ENCODE measurements at places on chromosomes 4 and X.

- no peak for DNase-seq
Observed at GRCh38 chr4:175827516-175827915, 15.5 kb upstream of the GPM6A start.

DNA sequence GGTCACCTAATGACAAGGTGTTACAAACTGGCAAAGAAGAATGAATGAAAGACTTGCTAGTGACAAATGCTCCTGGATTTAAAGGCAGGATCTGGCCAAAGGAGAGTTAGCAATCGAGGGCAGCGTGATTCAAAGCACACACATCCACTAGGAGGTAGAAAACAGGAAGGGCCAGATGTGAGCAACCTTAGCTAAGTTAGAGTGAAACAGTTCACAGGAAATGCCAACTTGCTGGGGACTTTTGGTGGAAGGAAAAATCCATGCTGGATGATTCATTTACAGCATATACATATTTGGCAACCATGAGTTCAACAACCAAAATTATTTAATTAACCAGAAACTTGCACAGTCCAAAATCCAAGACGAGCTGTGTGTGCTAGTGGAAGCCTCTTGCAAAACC lies 276.9 kb downstream of the PTTG2 start:
- peak; percentile 86 for DNase-seq

DNA sequence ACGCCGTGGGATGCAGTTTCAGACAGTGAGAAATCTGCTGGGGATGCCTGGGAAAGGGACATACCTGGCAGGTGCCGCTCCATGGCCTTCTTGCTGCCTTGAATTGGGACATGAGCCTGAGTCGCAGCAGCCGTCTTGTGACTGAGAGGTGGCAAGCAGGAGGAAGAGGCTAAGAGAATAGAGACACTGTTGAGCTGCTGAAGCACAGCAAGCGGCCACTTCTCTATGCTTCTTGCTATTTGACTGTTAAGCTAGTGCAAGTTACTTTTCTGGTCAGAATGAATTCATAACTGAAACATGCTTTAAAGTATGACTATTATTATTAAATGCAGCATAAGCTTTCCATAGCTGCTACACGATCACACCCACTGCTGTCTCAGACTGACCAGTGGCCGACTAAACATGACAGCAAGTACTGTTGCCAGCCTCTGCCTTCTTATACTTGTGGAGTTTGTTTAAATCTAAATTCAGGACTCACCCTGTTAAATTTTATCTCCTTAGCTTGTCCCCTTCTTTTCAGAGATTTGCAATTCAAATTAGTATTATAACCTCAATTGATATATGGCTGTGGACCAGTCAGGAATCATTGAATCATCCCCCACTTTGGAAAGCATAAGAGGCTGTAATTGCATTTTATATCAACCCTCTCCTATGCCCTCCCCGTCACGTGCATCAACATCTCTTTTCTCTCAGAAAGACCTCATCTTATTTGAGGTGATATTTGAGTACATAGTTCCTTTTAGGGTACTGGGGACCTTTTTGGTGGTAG lies 24.8 kb upstream of the ACSL1 start:
- DNase-seq = no peak

DNA sequence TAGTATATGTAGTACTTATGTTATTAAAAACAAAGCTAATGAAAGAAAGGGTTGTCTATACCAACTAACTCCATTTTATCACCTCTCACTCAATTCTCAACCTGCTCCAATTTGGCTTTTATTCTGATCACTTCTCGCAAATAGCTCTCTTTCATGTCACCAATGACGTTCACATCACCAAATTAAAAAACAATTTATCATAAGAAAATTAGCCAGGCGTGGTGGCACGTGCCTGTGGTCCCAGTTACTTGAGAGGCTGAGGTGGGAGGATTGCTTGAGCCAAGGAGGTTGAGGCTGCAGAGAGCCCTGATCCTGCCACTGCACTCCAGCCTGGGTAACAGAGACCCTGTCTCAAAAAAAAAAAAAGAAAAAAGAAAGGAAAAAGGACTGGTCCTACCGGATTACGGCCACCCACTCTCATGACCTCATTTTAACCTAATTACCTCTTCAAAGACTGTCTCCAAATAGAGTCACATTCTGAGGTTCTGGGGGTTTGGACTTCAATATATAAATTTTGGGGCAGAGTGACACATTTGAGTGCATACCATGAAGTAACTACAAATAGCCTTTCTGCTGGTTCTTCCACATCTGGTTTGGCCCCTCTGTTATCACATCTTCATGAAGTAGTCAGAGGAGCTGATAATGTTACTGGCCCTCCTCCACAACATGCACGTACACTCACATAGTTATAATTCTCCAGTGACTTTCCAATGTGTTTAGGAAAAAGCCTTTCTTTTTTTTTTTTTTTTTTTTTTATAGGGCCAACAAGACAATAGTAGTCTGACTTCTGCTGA lies 15.8 kb upstream of the RBMX start:
- no peak for DNase-seq

GRCh38 chr4:76028350-76028765 lies 5.1 kb upstream of the CXCL10 start:
- DNase-seq = peak; percentile 89

DNA sequence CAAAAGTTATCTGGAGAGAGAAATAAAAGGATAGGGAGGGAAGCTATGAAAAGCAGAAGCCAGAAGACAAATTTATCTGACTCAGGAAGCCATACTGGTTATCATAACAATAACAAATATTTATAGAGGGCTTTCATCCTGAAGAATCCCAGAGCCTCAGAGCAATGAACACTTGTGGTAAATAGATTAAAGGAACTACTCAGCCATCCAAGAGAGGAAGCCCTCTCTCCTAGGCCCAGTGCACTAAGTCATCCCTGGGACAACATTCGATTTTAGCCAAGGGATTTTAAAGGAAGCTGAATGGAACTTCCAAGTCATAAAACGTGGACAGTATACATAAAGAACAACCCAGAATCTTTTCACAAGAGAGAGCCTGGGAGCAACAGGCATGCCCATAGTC lies 76.9 kb downstream of the COL4A6 start:
- DNase-seq = no peak

DNA sequence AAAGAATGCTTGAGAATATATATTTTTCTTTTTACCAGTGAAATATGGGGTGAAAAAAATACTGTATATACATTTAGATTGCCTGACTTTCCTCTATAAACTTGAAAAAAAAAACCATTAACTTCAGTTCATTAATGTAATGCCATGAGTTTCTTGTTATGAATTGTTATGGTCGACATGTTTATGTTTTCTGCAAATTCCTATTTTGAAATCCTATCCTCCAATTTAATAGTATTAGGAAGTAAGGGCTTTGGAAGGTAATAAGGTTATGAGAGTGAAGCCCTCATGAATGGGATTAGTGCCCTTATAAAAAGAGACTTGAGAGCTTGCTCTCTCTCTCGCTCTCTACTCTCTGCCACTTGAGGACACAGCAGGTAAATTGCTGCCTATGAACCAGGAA lies 211.4 kb downstream of the LDB2 start:
- DNase-seq = no peak

DNA sequence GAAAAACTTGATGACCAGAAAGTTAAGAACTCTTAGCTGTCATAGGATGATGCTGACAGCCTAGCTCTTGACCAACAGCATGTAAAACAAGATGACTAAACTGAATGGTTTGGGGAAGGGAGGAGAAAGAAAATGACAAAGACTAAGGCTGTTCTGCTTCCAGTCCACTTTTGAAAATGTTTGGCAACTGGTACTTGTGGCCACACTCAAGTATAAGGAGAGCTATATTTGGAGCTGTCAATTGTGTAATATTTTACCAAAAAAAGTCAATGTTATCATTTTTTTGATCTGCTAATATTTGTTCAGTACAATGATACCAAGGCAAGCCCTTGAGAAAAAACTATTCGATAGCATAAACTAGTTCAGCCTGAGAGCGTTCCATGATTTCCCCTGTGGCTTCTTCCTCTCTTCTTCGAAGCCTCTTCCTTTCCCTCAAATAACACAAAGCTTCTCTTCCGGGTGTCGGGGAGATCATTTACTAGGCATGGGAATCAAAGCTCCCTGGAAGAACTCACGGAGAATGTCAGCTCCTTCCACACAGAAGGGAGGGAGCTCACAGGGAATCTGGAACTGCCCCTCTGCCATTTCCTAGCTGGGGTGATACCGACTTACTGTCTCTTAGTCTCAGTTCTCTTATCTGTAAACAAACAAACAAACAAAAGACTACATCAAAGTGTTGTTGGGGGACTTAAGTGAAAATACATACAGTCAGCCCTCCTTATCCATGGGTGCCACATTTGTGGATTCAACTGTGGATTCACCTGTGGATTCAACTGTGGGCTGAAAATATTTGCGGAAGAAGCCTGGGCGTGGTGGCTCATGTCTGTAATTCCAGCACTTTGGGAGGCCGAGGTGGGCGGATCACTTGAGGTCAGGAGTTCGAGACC lies 82.6 kb downstream of the SCD5 start:
- no peak for DNase-seq

DNA sequence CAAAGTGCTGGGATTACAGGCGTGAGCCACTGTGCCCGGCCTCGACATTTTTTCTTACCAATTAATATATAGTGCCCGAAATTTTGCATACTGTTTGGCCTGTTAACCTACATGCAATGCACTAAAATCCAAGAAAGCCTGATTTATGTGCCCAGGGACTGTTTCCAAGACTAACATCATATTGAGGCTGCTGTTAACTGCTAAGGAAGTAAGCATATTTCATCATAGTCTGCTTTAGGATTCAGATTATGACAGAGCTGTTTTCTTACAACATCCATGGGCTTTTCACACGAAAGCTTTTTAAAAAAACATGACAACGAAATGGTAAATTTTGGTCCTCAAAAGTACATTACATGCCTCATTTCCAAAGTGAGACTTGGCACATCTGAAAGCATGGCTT lies 84.4 kb downstream of the STOX2 start:
- DNase-seq = peak; percentile 87

- no peak for DNase-seq
Observed at GRCh38 chrX:28133763-28134162, 152.5 kb upstream of the DCAF8L1 start.

GRCh38 chr4:165763640-165764039 lies 109.4 kb upstream of the TLL1 start:
- DNase-seq = no peak

DNA sequence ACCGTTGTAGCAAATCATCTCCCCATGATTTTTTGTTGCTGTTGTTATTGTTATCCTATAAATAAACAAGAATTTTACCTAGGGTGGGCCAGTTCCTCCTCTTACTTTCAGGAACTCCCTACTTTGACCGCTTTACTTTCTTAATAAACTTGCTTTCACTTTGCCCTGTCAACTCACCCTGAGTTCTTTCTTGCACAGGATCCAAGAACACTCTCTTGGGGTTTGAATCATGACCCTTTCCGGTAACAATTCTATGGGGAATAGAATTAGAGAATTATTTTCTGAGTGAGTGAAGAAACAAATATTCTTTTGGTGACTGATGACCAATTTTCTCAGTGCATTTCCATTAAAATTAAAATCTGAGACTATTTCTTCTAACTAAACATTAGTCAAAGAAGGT lies 584.0 kb upstream of the TENM3 start:
- no peak for DNase-seq

DNA sequence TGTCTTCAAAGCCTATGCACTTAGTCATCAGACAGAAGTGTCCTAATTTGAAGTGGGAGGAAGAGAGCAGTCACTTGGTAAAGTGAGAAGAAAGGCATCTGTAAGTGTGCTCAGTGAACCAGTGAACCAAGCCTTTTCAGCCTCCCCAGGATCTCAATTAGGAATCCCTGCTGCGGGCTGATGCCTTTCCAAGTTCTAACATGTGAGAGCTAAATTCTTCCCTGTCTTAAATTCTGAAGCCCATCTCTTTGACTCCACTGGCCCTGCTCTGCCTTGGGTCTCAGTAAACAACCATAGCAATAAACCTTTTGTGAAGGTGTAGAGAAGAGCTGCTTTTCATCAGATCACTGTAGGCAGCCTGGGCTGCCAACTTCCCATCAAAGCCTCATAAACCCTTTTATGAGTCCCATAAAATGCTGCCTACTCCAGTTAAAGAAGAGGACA lies 701.2 kb upstream of the LCORL start:
- DNase-seq = no peak

- DNase-seq = no peak
Observed at GRCh38 chr4:56531149-56531770, 25.7 kb downstream of the ARL9 start.

DNA sequence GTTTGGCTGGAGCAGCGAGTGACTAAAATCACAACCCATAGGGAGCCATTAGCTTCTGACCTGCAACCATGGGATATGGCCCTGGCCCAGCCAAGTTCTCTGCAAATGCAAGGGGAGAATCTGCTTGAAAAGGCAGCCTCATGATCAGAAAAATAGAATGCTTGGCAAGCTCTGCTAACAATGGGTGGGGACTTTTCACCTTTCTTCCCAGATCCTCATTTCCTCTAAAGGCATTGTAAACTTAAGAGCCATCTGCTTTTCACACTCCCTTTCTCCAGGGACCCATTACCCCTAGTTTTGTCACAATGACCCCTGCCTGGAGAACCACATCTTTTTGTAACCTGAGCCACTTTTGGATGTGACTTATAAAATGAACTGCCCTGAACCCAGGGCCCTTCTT lies 104.3 kb downstream of the PARM1 start:
- no peak for DNase-seq

GRCh38 chrX:77061022-77061421 lies 386.2 kb upstream of the FGF16 start:
- DNase-seq = no peak

DNA sequence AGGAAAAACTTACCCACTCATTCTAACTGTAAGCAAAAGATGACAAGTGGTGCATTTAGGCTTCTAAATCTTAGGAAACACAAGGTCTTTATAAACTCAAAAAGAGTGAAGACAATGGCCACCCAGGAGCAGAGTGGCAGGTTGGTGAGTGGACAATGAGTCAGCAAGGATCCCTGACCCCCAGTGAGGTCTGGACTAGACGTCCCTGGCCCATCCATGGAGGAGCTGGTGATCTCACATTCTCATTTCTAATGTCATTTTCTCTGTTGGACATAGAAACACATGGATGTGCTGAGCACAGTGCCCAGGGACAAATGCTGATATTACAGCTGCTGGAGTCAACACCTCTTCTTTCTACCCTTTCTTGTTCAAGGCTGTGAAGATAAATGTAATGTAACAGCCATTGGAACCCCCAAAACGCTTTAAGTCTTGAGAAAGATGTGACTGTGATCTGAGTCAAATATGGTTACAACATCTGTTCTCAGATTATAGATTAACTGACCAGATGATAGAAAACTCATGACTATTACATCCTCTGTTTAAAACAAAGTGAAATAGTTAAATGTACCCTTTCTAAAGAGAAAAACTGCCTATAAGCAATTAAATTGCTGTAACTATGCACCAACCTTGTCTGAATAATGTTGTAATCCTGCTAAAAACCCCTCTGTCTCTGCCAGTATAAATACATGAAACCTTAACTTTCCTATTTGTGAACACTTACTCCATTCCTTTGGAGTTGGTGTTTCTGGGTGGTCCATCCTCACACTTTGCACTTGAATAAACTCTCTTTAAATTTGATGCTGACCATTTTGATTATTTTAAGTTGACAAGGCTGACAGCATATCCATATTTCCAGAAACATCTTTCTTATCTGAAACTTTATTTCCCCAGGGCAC lies 92.7 kb downstream of the USP46 start:
- DNase-seq = no peak

All from inflammatory macrophage treated with lipopolysaccharide for 1 hour (primary cell).